Stimulated activated CD4-positive, alpha-beta T cell treated with anti-CD3 and anti-CD28 coated beads, Interleukin-12 subunit alpha, Interleukin-12 subunit beta, amount 100 ng/mL, for 24 hours (primary cell): ENCODE measurements at places on chromosomes 1 and 21.

GRCh38 chr1:87706779-87707228 lies 378.1 kb downstream of the LMO4 start:
- no peak for DNase-seq

- no peak for DNase-seq
These were observed 74.4 kb downstream of the LHX9 start for GRCh38 chr1:197991594-197991993.

GRCh38 chr1:46719689-46720088 lies 775 bp upstream of the EFCAB14 start:
- no peak for DNase-seq

- no peak for DNase-seq
These were observed 6.8 kb downstream of the CORT start for GRCh38 chr1:10456661-10457060.

DNA sequence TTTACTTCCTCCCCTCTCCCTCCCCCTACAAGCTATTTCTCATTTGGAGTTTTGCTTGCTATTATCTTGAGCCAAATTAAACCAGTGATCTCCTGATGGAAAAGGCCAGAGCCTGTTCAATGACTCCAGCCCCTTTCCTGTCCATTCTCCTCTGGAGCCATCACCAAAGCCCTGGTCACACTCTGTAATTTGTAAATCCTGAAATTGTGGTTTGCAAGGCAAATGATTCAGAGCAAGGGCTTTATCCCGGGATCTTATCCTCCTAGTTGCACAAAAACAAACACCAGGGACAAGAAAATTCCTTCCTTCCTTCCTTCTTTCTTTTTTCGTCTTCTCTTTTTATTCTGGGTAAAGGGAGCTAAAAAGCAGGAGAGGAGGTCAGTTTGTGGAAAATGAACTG lies 366.1 kb upstream of the ST6GALNAC5 start:
- no peak for DNase-seq

DNA sequence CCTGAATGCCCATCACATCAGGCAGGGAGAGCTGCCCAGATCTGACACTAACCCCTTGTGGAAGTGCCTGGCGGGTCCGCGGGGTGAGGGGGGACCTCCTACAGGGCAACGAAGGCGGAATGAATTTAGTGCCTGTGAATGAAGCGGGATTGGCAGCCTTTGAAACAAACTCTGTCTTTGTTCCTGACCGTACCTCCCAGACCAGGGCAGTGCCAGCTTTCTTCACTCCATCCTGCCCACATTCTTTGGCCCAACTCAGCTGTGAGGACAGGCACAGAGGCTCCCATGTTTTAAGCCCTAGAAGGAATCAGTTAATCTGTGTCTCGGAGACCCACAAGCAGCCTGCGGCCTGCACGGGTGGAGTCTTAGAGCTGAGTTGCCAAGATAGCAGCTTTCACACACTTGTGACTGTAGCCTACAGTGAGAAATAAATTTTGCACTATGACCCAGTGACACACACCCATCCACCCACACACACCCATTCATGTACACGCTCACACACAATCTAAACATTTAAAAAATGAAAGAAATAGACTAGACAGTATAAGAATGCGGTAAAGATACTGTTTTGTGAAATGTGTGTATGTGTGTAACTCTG lies 60.1 kb upstream of the USP24 start:
- DNase-seq, result no peak

DNA sequence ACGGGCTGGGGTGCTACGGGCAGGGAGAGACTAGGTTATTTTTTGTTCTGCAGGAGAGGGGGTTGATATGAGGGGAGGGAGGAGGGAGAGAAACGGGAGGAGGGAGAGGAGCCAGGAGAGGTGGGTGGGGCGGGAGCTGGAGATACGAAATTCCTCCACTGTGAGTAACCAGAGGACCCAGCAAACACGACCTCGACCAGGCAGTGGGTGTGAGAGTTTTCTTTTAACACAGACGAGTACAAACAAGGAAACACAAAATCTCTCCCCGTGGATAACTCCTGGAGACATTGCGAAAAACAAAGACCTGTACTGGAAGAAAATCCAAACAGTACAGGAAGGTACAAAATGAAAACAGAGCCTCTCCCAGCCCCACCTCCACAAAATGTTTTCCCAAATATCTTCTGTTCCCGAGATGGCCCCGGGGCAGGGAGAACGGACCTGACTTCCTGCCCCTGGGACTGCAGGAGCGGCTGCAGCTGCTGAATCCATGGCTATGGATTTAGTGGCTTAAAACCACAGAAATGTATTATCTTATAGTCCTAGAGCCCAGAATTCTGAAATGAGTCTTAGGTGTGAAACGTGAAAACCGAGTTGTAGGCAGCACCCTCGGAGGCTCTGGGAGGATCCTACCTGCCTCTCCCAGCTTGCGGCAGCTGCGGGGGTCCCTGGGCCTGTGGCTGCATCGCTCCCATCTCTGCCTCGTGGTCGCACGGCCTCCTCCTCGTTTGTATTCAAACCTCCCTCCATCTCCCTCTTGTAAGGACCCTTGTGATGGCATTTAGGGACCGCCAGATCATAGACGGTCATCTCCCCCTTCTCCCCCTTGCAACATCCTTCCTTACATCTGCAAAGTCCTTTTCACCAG lies 82.2 kb downstream of the RIPK4 start:
- no peak for DNase-seq

- no peak for DNase-seq
These were observed at the start of gene SMPDL3B for GRCh38 chr1:27934818-27935549. SMPDL3B (plus strand) TSS chr1:27935000; CDS start chr1:27935184, 184 bp downstream.

GRCh38 chr21:31665397-31665796 lies 5.9 kb downstream of the SOD1 start:
- DNase-seq, result no peak

DNA sequence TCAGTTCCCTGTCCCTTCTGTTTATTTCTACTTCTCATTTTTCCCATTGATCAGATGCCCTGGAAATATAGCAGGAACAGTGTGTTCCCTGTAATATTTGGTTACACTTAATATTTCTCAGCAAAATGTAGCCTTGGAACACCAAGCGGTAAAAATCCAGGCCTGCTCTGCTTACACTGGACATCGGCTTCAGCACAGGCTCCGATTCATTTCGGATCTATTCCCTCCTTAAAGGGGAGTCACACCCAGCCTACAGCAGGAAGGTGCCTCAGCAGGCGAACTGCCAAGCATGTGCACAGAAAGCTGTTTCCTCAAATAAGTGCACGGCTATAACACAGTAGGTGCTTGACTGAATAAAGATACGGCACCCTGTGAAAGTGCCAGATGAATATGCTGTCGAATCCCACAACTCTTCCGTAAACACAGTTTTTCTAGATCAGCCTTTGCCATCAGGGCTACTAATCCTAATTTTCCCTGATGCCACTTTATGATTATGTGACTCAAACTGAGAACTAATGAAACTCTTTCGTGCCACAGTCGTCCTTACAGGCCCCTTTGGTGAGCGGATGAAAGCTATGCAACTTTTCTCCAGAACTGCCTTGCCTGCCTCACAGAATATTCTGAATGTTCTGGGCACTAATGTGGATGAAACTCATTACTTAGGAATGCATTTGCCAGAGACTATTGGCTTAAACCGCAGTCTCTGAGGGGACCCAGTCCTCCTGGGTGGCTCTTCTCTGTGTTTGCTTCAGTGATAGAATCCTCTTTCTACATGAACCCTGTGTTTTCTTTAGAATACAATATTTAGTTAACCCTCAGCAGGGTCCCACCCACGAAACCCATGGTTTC lies 275.5 kb upstream of the RUNX1 start:
- no peak for DNase-seq

DNA sequence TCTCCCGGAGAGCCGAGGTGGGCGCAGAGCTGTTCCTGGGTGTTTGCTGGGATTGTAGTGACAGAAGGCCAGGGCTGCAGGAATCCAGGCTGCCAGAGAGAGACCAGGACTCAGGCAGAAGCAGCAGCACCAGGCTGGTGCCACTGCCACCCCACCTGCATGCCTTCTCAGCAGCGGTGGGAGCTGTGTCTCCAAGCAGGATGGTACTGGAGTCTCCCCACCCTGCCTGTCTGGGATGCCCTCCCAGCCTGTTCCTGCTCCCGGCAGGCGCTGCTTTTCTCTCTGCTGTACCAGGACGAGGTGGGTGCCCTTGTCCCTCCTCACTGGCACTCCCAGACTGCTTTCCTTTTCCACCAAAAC lies 4.5 kb upstream of the HES4 start:
- DNase-seq, result no peak

- no peak for DNase-seq
These were observed 68.5 kb downstream of the RBM11 start for GRCh38 chr21:14284481-14284880.

DNA sequence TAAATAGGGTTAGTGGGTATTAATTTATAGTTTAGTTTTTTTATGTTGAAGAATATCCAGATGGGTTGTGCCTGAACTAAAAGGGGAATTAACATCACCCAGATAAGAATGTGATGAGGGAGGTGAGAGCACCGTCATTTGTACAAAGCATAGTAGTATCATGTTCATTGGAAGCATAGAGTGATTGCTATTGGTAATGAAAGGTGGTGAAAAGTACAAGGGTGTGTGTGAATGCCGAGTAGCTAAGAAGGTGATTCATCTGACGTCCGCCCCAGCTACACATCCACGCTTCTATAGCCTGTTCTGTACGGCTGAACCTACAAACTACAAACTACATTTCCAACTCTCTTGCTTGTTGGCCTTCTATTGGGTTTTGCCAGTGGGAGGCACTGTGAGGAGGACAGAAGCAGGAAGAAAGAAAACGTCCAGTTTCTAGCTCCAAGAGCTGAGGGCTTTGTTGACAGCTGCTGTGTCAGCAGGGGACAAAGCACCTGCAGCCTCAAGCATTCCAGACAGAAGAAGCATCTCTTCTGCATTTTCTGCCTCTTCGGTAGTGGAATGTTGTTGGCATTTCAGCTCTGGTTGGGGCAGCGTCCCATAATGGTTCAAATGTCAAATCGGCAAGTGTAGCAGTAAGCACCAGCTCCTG lies 404.8 kb downstream of the KCTD3 start:
- no peak for DNase-seq

- DNase-seq, result no peak
These were observed 337.7 kb downstream of the DISC1 start for GRCh38 chr1:231964241-231964640.

DNA sequence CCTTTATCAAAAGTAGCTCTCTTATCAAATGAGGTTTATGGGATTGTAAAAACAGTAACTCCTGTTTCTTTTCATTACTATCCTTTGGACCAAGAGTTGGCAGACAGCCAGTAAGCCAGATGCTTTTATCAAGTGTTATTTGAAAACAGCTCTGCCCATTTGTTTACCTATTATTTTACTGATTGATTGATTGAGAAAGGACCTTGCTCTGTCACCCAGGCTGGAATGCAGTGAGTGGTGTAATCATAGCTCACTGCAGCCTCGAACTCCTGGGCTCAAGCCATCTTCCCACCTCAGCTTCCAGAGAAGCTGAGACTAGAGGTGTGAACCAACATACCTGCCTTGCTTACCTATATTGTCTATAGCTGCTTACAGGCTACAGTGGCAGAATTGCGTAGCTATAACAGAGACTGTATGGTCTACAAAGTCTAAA lies 3.6 kb downstream of the PRKAB2 start:
- no peak for DNase-seq

DNA sequence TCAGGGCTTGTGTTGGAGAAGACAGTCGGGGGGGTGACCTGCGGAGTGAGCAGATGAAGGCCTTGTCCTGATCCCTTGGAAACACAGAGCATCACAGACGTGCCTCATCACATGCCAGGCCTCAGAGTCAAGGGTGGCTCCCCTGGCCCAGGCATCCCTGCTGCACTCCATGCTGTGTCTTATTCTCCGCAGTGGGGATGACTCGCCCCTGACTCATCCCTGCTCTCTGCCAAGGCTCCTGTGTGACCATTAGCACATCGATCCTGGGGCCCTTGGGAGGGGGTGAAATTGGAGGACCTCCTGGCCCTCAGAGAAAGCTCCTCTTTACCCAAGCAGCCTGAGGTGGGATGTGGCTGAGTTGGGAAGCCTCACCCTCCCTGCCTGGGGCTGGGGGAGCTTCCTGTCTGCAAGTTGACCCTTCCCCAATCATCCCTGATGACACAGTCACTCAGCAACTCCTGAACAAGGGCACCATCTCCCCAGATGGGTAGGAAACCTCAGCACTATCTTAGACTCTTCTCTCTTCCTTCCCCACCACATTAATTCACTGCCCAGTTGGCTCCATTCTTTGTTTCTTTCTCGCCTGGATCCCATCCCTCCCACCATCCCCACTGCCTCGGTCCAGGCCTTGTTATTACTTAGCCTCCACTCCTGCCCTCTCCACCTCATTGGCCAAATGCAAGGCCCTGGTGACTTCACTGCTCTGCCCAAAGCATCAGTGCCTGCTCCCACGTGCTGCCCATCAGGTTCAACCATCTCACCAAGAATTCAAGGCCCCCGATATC lies 74.6 kb downstream of the CAMK2N1 start:
- no peak for DNase-seq

DNA sequence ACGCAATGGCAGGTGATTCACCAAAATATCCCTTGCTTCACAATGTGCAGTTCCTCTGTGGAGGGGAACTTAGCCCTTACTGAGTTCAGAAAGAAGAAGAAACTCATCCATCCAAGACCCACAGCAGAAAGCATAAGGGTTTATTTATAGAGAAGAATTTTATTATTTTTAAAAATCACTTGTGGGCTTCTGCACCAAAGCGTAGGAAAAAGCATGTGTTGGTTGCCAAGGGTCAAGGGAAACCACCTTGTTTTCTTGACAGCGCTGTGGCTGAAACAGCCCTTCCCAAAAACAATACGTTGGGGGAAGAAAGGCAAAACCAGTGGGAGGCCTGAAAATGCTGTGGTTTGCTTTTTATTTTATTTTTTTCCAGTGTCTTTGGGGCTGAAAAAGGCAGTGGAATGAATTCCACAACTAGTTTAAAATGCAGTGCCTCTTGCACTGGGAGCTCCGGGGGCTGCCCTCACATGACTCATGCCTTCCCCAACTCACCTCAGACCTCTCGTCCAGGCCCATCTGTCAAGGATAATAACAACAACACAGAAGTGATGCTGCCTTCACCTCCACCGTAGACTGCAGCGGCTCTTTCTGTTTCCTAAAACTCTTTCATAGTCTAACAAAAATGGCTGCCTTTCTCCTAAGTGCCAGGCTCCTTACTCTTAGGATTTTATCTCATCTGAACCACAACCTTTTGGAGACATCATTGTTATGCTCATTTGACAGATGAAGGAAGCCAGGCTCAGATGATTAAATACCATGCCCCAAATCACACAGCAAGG lies 224.2 kb upstream of the JUN start:
- no peak for DNase-seq

- no peak for DNase-seq
These were observed 18.3 kb downstream of the NECAP2 start for GRCh38 chr1:16458831-16459230.

GRCh38 chr21:36913247-36914169 lies 53.0 kb downstream of the HLCS start:
- no peak for DNase-seq

DNA sequence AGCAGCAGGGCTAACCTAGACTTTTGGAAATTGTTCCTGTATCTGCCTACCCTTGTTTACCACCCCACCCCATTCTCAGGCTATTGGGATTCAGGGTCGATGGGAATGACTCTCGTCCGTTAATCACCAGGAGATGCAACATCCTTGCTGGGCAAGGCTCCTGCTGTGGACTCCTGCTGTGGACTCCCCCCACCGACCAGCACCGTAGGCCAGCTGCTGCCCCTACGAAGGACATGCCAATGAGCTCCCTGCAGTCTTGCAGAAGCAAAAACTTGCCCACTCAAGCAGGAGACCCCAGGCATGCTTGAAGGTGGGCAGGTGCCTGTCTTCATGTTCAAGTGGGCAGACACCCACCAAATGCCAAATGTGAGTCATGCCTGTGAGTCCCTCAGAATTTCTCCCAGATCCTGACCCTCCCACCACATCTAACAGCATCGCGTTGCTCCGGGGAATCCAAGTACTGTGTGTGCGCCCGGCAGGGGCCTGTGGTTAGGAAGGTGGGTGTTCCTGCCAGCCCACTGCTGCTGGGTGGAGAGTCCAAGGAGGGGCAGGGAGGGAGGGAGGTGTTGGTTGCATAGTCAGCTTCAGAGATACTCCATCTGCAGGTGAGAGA lies 41.7 kb upstream of the SOX13 start:
- DNase-seq, result no peak
